ENCODE measurements at places on chromosomes 3 and 15.

DNA sequence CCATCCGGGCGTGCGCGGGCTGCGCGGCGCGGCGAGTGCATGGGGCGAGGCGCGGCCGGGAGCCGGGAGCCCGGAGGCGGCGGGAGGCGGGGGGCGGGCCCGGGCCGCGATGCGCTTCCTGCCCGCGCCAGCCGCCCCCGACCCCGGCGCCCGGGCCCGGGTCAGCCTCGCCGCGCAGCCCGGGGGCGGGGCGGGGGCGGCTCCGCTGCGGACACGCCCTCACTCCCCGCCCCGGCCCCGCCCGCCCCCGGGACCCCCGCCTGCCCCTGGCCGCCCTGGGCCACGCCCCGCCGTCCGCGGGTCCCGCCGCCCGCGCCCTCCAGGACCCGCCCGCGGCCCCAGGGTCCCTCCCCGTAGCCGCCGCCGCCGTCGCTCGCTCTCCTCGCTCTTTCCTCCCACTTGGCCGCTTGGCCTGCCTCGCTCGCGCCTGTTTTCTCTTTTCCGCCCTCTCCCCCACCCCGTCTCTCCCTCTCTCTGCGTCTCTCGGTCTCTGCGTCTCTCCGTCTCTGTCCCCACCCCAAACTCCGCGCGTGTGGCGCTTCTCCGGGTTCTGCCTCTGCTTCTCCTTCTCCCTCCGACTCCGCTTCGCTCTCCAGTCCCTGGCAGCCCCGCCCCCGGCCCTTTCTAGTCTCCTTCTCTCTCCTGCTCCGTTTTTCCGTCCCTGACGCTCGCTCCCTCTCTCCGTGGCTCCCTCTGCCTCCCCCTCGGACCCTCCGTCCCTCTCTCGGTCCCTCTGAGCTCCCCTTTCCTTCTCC lies at the start of gene PLXND1:
PLXND1 (minus strand) TSS at position 41 of the 755 bp plus-strand sequence; CDS start at position 4, 37 bp downstream.
- DNase-seq: peak; percentile 28

- DNase-seq: no peak
Measured at GRCh38 chr15:76753131-76753530, 152.0 kb downstream of the SCAPER start.

- DNase-seq: no peak
Measured at GRCh38 chr3:37777835-37778234, 83.8 kb upstream of the CTDSPL start.

DNA sequence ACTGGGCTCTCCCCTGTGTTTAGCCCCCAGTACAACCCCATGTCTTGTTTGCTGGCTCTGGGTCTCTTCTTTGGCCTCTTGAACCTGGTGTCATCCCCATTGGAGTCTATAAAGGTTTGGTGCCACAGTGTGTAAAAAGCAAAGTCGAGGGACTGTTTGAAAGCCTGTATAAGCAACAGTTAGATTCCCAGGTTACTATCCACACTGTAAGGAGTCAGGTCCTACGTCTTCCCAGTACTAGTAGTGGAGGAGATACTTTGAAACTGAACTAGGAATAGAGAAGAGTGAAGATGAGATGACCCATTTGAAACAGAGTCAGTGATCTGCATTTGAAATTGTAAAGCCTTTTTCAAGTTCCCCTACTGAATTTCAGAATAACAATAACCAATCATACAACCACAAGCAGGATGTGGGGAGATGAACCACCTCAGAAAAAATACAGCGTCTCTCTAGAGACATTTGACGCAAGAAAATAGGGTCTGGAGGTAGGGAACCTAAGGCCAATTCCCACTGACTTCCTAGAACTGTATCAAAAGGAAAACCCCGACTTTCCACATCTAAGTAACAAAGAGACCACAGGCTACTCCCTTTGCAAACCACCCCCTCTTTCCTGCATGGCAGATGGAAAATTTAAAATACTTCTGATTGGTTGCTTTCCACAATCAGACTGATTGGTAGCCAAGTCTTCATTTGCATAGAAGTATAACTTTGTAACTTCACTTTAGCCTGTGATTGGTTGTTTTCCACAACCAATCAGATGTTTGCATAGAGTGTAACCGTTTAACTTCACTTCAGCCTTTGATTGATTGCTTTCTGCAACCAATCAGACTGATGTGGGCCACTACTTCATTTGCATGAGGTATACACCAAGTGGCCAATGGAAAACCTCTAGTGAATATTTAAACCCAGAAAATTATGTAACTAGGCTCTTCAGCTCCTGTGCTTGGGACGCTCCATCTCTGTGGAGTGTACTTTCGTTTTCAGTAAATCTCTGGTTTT lies 49.9 kb upstream of the NEDD4 start:
- no peak for DNase-seq

DNA sequence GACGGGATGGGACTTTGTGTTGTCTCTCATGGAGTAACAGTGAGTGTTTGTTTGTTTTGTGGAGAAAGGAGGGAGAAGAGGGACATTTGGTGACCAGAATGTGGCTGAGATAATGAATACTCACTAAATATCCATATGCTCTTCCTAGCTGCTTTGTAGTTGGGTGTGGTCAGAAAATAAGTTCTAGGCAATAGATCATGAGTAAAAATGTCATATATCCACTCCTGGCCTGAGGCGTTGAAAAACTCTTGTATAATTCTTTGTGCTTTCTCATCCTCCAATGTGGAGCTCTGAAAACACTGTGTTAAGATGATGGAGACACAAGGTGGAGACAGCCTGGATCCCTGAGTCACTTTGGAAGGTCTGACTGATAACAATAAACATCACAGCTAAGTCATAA lies 28.0 kb upstream of the IL16 start:
- no peak for DNase-seq

DNA sequence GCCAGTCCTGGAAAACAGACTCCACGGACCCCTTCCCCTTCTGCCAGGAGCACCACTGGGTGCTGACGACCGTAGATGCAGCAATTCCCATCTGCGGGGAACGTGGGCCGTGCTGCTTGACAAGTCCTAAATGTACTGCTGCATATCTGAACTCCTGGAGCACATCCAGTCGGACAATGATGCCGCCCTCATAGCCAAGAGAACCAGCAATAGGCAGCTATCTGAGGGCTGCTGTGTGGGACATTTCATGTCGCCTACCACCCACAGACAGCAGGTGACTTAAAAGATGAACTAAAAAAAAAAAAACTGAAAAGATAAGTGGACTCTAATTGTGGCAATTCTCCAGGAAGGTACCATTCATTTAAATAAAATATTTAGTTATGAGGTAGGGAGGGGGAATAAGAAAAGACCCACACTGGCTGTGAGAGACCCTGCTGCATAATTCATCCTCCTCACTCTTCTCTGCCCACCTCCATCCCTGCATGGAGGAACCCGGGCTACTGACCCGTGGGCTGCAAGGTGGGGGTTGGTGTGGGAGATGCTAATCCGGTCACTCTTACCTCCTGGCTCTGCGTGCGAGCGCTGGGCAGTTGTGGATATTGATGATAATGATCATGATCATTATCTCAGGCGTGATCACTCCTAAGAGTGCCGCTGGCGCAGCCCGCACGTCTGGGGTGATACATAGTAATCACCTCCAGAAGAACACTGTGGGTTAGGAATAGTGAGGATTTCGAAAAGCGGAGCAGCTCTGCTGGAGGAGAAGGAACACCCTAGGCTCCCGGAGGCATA lies 28.3 kb downstream of the ALS2CL start:
- DNase-seq: no peak

DNA sequence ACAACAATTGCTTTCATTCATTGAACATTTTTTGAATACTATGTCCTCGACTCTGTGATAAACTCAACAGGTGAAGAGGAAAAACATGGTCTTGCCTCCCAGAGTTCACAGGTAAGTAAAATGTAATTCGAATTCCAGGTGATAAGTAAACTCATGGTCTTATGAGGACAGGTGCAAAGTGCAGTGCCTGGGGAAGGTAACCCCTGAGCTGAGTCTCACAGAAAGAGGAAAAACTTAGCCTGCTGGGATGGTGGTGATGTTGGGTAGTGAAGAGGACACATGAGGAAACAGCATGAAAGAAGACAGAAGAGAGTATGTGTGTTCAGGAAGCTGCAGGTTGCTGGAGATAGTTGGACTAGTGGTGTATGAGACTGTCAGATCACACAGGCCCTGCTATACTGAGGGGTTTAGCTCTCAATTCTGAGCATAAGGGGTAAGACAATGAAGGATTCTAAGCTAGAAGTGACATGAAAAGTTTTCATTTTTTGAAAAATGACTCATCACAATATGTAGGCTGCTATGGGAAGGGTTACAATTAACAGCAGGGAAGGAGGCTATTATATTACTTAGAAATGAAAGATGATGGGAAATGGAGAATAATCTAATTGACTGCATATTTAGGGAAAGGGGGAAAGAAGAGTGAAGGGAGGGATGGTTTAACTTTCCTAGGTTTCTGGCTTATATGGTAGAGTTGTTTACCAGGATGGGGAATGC lies 111.3 kb downstream of the ISL2 start:
- no peak for DNase-seq

DNA sequence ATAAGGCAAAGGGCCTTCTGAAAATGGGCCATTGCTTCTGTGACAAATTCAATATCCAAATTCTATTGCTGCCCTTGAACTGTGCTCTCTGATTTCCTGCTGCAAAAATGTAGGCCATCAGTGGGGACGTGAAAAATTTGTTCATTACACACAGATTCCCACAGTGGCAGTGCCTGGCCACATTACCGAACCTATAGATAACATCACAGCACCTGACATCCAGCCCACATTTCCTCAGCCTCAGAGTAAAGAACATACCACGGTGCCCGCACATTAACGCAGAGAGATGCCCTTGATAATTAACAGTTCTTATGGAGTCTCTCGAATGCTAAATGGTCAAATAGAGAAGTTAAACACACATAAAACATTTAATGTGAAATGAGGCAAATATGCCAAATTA lies 931.6 kb upstream of the CFAP20DC start:
- DNase-seq: no peak

GRCh38 chr15:66778314-66778665 lies 76.3 kb downstream of the SMAD6 start:
- no peak for DNase-seq

- DNase-seq: no peak
Measured at GRCh38 chr3:16476636-16477035, 36.9 kb downstream of the RFTN1 start.

- DNase-seq: no peak
Measured at GRCh38 chr3:90095811-90096210, 988.4 kb downstream of the EPHA3 start.

DNA sequence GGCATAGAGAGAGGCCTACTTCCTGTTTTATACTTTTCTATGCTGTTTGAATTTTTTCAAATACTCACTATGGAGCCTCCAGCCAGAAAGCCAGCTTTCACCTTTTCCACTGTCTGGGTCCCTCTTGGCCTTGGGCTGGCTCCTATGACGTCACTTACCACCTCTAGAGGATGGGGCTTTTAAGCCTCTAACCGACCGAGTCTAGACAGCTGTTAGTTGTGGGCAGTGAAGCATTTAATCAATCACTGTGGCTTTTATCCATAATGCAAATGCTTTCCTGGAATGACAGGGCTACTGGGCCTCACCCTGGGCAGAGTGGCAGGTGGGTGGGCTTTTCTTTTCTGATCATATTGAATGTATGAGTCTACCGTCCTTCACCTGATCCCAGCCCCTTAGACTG lies 61.9 kb downstream of the LRRK1 start:
- no peak for DNase-seq

DNA sequence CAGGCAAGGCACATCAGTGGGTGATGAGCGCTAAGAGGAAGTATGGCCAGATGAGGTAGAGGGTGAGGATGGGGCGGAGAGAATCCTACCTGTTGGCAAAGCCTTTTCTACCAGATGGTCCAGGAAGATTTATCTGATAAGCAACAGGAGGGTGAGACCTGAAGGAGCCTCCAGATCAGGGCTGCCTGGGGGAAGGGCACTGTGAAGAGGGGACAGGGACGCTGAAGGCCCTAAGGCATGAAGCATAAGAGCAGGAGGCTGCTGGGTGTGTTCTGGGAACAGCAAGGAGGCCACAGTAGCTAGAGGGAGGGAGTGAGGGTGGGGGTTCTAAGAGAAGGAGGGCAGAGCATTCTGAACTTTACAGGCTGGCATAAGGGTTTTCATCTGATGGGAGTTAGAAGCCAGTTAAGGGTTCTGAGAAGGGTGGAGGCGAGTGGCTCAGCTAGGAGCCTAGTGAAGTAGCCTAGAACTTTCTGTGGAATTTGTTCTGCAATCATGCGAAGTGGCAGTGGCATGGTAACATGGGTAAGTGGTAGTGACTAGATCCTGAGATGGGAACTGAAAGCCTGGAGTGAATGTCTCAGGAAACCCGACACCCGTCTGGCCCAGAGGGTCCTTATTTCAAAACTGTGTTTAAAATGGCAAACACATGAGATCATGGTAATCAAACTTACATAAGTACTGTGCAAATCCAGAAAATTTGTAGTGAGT lies 29.9 kb downstream of the CGNL1 start:
- DNase-seq: no peak

DNA sequence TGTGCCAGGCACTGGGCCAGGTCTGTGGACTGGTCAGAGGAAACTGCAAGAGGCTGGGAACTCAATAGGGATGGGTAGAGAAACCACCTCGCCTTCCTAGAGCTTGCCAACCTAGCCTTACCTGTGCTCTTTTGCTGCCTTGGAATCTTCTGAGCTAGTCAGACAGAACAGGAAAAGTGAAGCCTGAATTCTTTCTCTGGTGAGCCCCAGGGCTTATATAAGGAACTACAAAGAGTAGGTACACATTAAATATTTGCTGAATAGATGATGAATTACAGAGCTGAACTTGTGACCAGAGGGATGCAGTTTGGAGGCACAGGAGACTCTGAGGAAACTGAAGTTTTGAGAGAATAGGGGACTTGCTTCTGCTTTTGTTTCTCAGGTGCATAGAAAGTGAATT lies 15.6 kb upstream of the FBXW12 start:
- no peak for DNase-seq

DNA sequence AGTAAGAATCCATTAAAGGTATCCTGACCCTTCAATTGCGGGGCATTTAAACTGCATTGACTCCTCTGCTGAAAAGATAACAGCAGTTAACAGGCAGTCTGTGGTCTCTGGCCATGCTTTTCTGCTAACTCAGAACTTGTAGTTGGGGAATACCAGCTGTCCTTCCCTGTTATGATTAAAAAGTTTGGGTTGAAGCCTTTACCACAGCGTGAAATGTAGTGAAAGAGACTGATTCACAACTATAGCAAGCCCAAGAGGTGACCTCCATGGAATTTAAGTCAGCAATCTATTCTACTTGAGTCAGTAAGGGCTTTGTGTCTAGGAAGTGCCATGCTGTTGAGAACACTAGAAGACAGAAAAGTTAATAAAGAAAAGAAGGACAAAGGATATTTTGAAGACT lies 1037.3 kb downstream of the SI start:
- no peak for DNase-seq

- DNase-seq: peak; percentile 42
Measured at GRCh38 chr15:90388462-90389380, 679 bp downstream of the IQGAP1 start.

DNA sequence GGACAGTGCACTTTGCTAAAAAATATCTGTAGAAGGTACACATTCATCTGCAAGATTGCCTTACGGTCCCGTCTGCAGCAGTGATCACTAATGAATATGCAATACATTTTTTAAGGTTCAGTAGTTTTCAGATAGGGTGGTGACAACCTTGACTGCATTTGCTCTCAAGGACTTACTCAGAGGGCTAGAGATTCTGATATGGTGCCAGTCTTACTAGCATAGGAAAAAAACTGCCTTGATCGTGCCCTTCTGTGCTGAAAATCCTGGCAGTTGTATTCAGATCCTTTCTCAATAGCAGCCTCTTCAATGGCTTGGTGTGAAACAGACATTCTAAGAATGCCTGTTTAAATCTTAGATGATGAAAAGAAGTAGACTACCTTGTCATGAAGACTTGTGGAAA lies 411.9 kb upstream of the CCDC54 start:
- no peak for DNase-seq
